ENCODE measurements at places on chromosomes 5 and 9.

DNA sequence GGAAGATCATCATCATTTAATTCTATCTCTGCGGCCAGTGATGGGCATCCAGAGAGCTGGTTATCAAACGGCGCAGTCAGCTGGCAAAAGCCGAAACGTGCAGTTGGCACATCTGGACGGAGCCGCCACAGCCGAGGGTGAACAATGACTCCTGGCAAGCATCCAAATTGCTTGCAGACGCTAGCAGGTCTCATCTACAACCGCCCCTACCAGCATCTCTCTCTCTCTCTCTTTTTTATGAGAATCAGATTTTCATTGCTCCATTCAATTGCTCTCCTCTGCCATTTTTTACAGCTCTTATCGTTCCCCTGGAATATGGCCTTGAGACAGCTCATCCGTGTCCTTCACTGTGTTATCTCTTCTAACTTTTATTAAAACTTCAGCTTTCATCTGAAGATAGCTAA is 165.2 kb downstream of the MAPKAP1 start:
- DNase-seq = no peak

- DNase-seq = no peak
Observed at GRCh38 chr9:123028973-123029372, 4.5 kb upstream of the GPR21 start.

DNA sequence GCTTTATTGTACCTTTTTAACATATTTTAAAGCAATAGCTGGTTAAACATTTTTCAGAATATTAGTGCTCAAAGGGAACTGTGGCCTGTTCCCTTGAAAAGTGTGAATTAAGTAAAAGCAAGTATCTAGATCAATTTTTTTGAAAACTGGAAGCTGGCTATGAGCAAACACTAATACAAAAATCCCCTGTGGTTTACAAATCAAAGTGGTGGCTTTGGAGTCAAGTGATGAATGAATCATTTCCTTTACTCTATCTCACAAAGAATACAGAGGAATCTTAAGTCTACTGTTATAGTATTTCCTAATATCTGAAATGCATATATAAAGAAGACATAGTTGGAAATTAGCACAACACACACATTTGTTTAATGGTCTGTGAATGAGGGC is 212.4 kb upstream of the C9orf72 start:
- DNase-seq = no peak

- DNase-seq = no peak
Observed at GRCh38 chr5:96963267-96963666, 27.4 kb downstream of the LNPEP start.

GRCh38 chr5:172640139-172640538 is 924 bp upstream of the NEURL1B start:
- DNase-seq = no peak

Measured in central memory CD8-positive, alpha-beta T cell (primary cell).